Endothelial cell of umbilical vein (primary cell): ENCODE measurements at places on chromosomes 16 and 17. TPM values are rescaled to one million over a fixed set of nuclear protein-coding genes. Genes with fewer than 3 reads are reported as not detected.

GRCh38 chr17:52209507-52209906 is 51.0 kb upstream of the CA10 start:
- H3K27me3 ChIP-seq = no peaks in the 10 kb centered on the region
- no peaks in the 10 kb centered on the region for H3K36me3 ChIP-seq
- no peak overlapping the region for H3K27ac ChIP-seq
- H3K4me1 ChIP-seq = no peaks in the 10 kb centered on the region
- no peak overlapping the region for H3K4me3 ChIP-seq

- H3K36me3 ChIP-seq = no peaks in the 10 kb centered on the region
- H3K4me3 ChIP-seq = no peak overlapping the region
- H3K27me3 ChIP-seq = no peaks in the 10 kb centered on the region
- no peak overlapping the region for H3K27ac ChIP-seq
Measured at GRCh38 chr17:56424543-56425044, 168.9 kb upstream of the NOG start.

GRCh38 chr16:11361701-11362451 is 16.6 kb downstream of the RMI2 start:
- H3K27ac ChIP-seq = no peak overlapping the region
- peaks cover 4% of the 10 kb centered on the region for H3K27me3 ChIP-seq
- H3K4me3 ChIP-seq = no peak overlapping the region
- no peak for DNase-seq

The USP32 gene
- 48.5 and 52.9 TPM in 2 replicates for total RNA-seq

The DPEP3 gene
- total RNA-seq = not detected in 2 replicates

DNA sequence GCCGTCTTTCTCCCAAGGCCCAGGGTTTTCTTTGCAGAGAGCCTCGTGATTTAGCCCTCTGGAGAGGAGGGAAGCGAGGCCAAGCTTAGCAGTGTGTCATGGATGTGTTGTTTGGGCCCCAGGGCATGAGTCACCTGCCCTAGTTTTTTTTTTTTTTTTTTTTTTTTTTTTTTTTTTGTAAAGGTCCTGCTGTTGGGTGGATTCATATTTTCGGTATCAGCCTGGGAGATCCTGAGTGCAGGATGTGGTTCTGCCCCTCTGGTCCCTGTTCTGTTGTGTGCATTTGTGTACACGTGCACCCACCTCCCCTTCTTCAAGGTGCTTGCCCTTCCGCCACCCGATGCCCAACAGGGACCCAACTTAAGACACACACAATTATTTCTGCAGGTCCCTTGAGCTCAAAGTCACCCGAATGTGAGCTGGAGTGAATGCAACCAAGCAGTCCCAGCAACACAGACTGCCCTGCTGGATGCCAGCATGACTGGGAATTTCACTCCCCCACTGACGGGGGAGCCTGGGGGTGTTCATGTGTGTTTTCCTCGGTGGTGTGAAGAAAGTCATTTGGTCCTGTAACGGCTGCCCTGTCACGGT is 265.8 kb upstream of the TNRC6C start:
- DNase-seq = no peak
- H3K27me3 ChIP-seq = peaks cover 29% of the 10 kb centered on the region
- no peaks in the 10 kb centered on the region for H3K4me1 ChIP-seq
- no peak overlapping the region for H3K27ac ChIP-seq

The OTOP3 gene
- total RNA-seq = not detected in 2 replicates

The CRHR1 gene
- not detected in 2 replicates for total RNA-seq

The GFAP gene
- total RNA-seq = 0.42 TPM in 1 of 2 replicates, not detected in the other

The CDH3 gene
- 0.28 TPM in 1 of 2 replicates, not detected in the other for total RNA-seq

DNA sequence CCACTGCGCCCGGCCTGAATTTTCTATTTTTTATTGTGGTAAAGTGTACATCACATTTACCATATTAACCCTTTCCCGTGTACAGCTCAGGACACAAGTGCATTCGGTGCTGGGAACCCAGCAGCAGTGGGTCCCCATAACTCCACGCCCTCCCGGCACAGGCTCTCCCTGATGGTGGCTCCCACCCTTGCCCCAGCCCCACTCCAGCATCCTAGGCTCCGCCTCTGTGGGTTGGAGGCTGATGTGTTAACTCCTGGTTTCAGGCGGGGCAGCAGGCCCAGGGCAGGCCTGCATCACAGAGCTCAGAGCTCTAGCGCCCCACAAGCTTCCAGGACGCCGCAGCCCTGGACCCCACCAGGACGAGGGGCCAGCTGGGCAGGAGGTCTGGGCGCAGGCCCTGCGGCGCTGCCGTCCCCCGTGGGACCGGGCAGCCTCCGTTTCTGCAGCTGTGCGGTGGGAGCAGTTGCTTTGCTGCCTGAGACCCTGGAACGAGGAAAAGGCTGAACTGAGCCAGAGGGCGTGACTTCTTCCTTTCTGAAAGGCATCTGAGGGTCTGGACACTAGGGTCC is 19.6 kb downstream of the ZFPM1 start:
- no peaks in the 10 kb centered on the region for H3K27me3 ChIP-seq
- no peak for DNase-seq
- no peaks in the 10 kb centered on the region for H3K36me3 ChIP-seq
- H3K27ac ChIP-seq = no peak overlapping the region
- H3K4me3 ChIP-seq = no peak overlapping the region

The FOXJ1 gene
- not detected in 2 replicates for total RNA-seq

DNA sequence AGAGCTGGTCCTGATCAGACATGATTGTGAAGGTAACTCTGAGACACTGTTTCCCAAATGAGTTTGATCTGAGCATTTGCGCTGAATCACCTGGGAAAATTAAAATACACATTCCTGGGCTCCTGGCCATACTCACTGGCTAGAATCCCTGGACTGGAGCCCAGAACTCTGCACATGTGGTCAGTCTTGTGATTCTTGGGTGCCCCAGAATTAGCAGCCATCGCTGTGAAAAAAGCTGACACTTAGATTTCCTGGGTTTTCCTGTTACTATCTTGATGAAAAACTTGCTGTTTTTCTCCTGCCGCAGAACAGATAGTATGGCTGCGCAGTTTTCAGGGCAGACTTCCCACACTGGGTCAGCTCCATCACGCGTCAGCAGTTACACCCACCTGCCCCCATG is 24.6 kb downstream of the NECAB2 start:
- no peaks in the 10 kb centered on the region for H3K36me3 ChIP-seq
- H3K4me3 ChIP-seq = no peak overlapping the region
- no peak for DNase-seq
- H3K27ac ChIP-seq = no peak overlapping the region
- H3K27me3 ChIP-seq = peaks cover 10% of the 10 kb centered on the region

The CCL11 gene
- not detected in 2 replicates for total RNA-seq

DNA sequence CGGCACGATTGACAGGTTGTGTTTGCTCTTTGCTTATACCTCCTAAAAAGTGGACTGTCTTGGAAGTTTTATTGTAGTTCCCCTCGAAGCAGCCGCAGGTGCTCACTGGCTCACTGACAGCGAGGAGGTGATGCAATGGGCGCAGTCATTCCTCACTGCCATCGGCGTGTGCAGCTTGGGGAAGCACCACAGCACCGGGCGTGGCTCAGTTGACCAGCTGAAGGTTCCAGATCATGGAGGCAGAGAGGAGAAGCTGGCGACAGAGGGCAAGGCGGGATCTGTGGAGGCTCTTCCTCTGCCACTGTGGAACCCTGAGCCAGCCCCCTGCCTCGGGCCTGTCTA is 72.1 kb upstream of the TNRC6C start:
- peaks cover 4% of the 10 kb centered on the region for H3K4me1 ChIP-seq
- H3K36me3 ChIP-seq = no peaks in the 10 kb centered on the region
- no peak for DNase-seq

- no peaks in the 10 kb centered on the region for H3K36me3 ChIP-seq
- no peak for DNase-seq
- no peak overlapping the region for H3K27ac ChIP-seq
- no peaks in the 10 kb centered on the region for H3K27me3 ChIP-seq
- H3K4me1 ChIP-seq = no peaks in the 10 kb centered on the region
Measured at GRCh38 chr16:19283637-19284036, 1.9 kb upstream of the CLEC19A start.
